ENCODE measurements at places on chromosomes 12 and 14.

GRCh38 chr14:96261053-96261452 lies 5.0 kb downstream of the BDKRB1 start:
- no peak for DNase-seq

GRCh38 chr12:119661882-119662281 lies 6.1 kb upstream of the PRKAB1 start:
- DNase-seq, result no peak

GRCh38 chr12:122513660-122514059 lies 12.9 kb upstream of the ZCCHC8 start:
- DNase-seq, result no peak

DNA sequence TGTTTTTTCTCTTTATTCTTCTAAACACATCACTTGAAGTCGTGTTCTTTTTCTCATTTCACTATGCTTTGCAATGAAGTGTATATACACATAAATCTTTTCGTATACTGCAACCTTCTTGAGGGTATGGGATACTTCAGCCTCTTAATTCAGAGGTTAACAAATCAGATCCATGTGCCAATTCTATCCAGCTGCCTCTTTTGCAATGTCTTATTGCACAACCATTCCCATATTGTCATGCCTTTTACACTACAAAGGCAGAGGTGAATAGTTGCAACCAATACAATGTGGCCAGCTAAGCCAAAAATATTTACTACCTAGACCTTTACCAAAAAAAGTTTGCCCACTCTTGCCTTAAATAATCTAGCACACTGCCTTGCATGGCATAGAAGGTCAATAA lies 224.5 kb upstream of the FOXG1 start:
- DNase-seq, result no peak

DNA sequence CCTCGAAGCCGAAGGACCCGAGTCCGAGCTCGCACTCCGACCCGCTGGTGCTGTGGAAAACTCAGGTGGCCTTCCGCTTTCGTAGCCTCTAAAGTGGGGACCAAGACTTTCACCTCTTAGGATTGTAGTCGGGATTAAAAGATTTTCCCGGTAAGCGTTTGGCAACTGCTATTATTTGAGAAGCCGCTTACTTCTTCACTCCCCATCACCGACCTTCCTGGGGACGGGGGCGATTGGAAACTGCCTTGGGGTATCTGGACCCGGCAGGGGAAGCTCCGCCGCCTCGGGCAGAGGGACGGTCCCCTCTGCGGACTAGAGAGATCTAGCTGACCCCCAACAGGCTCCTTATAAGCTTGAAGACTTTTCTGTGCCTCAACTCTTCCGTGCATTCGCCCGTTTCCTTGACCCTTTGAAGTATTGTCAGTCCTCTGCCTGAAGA lies 659 bp downstream of the TRAFD1 start:
- no peak for DNase-seq

DNA sequence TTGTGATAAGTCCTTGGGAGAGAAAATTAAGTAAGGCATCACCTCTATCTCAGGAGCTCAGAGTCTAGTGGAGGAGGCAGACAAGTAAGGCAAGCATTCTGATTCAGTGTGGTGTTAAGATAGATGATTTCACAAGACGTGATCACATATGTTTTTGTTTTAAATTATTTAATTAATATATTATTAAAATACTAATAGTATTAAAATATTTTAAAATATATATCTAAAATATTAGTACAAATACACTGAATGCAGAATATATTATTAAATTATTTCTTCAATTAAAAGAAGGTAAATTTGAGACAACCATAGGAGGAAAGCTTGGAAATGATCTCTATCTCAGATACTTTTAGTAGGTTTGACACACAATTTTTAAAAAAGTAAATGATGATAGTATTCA lies 51.5 kb upstream of the ANO4 start:
- no peak for DNase-seq

DNA sequence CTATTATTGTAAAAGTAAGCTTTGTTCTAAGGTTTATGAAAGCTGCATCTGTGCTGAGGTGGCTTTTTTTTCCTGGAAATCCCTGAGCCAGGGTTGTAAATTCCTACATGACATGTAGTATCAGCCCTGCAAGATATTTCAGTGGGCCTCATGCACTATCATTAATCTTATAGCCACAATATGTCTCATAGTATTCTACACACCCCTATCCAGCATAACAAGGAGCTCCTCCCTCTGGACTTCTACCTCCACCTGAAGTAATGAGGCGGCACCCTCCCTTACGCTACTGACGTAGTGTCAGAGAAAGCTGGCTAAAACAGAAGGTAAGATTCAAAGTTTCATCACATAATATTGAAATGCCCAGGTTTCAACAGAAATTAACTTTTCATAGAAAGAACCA lies 35.5 kb downstream of the SLC5A8 start:
- no peak for DNase-seq

GRCh38 chr14:24056800-24057184 lies 5.0 kb downstream of the CARMIL3 start:
- no peak for DNase-seq

DNA sequence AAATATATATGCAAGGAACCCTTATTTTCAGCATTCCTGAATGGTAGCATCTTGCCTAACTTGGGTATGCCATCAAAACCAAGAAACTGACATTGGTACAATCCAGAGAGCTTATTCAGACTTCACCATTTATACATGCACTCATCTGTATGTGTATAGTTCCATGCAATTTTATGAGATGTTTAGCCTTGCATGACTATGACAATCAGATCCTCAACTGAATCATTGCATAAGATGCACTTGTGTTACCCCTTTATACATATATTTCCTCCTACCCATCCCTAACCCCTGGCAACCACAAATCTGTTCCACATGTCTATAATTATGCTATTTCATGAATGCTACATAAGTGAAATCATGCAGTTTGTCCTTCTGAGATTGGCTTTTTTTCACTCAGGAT lies 37.0 kb upstream of the PPFIBP1 start:
- DNase-seq, result peak; percentile 4

DNA sequence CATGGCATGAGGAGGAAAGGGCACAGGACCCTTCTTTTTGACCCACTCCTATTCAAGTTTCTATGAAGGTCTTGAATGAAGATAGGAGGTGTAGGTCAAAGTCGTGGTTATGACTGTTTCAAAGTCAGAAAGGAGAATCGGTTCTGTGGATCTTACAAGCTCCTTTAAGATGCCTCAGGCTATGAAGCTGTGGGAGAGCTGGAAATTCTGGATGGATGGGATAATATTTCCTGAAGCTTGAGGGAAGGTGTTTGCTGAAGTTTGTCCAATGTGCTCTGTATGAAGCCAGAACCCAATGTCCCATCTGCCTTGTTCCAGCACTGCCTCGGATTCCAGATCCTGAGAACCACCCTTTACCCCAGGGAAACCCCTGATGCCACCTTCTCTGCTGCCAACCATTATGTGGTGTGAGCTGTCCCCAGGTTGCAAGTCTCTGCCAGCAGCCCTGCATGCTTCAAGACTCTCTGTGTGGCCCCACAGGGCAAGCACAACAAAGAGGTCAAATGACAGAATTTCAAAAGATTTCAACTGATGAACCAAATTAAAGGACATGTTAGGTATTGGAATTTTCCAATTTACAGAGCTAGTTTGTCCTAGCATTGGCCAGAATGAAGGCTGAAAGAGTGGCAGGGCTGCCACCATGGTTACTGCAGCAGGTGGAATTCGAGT lies 472.0 kb downstream of the RGS6 start:
- DNase-seq, result no peak

GRCh38 chr12:117599849-117600248 lies 238.4 kb upstream of the NOS1 start:
- DNase-seq, result no peak

GRCh38 chr14:33376510-33376909 lies 437.8 kb downstream of the NPAS3 start:
- DNase-seq, result no peak

DNA sequence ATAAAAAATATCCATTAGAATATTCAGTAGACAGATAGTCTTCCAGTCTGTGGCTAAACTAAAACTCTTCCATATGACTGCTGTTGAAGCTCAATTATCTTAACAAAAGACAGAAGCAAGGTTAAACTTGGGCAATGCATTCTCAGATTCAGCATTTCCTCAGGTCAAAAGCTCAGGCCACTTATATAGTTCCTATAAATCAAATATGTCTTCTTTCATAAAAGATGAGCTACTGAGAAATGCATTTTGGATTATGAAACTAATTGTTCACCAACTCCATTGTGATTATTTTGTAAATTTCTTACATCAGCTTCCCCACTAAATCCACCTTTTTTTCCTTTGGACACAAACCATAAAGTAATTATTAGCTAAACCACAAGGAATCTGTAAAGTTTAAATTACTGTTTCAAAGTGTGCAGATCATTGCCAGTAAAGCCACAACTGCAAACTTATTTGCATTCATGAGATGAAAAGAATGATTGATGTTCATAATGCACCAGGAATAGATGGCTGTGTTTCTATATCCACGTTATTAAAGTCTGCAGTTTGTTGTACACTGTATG lies 224.4 kb downstream of the FBXL14 start:
- no peak for DNase-seq

- no peak for DNase-seq
Observed at GRCh38 chr14:105050551-105050897, 14.7 kb downstream of the GPR132 start.

DNA sequence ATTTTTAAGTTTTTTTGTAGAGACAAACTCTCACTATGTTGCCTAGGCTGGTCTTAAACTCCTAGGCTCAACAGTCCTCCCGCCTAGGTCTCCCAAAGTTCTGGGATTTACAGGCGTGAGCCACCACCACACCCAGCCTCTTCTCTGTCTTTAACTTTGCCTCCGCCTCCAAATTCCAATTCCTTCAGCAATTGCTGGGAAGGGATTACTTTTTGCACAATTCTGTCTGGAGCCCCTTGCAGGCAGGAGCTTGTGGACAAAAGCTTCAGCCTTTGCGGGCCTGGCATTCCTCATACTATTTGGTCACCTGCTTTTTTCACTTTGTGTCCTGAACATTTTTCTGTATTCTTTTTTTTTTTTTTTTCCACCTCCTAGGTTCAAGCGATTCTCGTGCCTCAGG lies 26.0 kb downstream of the SH2B3 start:
- no peak for DNase-seq

DNA sequence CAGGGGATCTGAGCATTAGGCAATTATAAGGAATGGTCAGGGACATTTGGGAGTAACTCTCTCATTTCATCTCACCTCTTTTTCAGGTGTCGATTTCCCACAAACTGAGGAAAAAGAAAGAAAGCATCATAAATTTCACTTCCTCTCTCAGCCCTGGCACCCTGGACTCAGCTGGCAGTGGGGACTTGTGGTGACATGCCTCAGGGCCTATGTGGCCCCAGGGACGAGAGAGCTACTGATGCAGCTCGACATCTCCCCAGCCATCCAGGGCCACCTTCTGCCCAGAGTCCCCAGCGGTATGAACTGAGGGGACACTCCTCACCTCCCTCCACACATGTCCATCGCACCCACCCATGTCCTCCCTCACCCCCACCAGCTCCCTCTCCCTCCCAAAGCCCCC lies 11.7 kb downstream of the TNFRSF1A start:
- no peak for DNase-seq

GRCh38 chr12:124874188-124874587 lies 10.5 kb upstream of the SCARB1 start:
- DNase-seq, result no peak

DNA sequence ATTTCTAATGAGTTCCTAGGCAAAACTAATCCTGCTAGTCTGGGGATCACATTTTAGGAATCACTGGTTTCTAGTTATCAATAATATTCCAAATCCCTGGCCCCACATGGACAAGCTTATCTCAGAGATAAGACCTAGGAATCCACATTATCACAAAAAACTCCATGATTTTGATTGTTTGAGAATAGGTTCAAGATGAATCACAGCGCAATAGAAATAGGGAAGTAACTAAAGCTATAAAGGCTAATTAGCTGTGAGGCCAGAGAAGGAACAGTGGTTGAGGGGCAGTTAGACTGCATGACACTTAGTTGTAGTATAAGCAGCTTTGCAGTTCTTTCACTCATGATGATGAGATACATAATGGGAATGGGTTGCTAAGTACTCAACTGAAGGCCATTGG lies 13.1 kb upstream of the ATP5F1B start:
- no peak for DNase-seq

DNA sequence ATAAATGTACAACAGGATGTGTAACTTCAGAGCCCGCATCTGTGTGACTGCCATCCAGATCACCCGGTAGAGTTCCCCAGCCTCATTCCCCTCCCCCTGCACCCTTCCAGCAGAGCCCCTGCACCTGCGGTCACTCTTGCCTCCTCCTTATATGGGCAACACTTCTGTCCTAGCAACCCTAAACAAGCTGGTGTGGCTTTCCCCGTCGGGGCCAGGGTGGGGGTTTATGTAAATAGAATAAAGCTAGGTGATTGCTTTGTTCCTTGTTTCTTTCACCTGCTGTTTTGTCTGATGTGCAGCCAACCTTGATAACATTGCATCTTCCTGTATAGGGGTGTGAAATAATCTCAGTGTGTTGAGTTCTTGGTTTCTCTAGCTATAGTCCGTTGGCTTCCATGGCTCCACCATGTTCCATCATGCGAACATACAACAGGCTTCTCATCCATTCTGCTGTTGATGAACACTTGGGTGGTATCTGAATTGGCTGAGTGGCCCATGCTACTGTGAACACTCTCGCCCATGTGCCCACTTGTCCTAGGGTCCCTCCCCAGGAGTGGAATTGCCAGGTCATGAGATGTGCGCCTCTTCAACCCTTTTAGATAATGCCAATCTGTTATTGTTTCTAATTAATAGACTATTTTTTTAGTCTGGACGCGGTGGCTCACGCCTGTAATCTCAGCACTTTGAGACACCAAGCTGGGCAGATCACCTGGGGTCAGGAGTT lies 102.2 kb downstream of the KIF26A start:
- DNase-seq, result no peak

- no peak for DNase-seq
Observed at GRCh38 chr12:91575630-91576029, 393.0 kb upstream of the DCN start.

- DNase-seq, result no peak
Observed at GRCh38 chr14:68596701-68597100, 196.2 kb downstream of the ZFP36L1 start.

- DNase-seq, result no peak
Observed at GRCh38 chr14:54354096-54354495, 42.7 kb upstream of the CDKN3 start.

- no peak for DNase-seq
Observed at GRCh38 chr14:80055667-80056496, 155.4 kb downstream of the DIO2 start.

GRCh38 chr12:106429043-106429552 lies 71.5 kb downstream of the POLR3B start:
- no peak for DNase-seq
